Fibroblast of the aortic adventitia (primary cell): ENCODE measurements at places on chromosomes 5 and 9. TPM values are rescaled to one million over a fixed set of nuclear protein-coding genes. Genes with fewer than 3 reads are reported as not detected.
A peak's percentile ranks its signal among the peaks of the same experiment; 100 is the strongest.

GRCh38 chr9:65458992-65459391 lies 174.0 kb upstream of the FOXD4L5 start:
- no peak for DNase-seq

GRCh38 chr5:32042551-32042961 lies 131.6 kb downstream of the GOLPH3 start:
- no peak for DNase-seq

GRCh38 chr5:90020575-90021538 lies 388.7 kb downstream of the CETN3 start:
- DNase-seq = peak; percentile 99

Gene GPR151
- not detected in 2 replicates for total RNA-seq
